ENCODE measurements at places on chromosomes 6 and 20. TPM values are rescaled to one million over a fixed set of nuclear protein-coding genes. Genes with fewer than 3 reads are reported as not detected.

GRCh38 chr20:50353289-50353961 lies 156.8 kb upstream of the PTPN1 start:
- no peak for DNase-seq
- H3K4me3 ChIP-seq = no peak overlapping the region
- H3K4me1 ChIP-seq = no peaks in the 10 kb centered on the region
- no peaks in the 10 kb centered on the region for H3K27me3 ChIP-seq
- H3K36me3 ChIP-seq = no peaks in the 10 kb centered on the region

GRCh38 chr20:24432046-24432442 lies 37.4 kb upstream of the SYNDIG1 start:
- H3K27ac ChIP-seq = no peak overlapping the region
- H3K36me3 ChIP-seq = no peaks in the 10 kb centered on the region
- H3K4me1 ChIP-seq = no peaks in the 10 kb centered on the region
- no peak for DNase-seq
- H3K27me3 ChIP-seq = peaks cover 3% of the 10 kb centered on the region
- no peak overlapping the region for H3K4me3 ChIP-seq

GRCh38 chr20:13874394-13875157 lies 89.7 kb downstream of the NDUFAF5 start:
- H3K27ac ChIP-seq = no peak overlapping the region
- no peaks in the 10 kb centered on the region for H3K36me3 ChIP-seq
- H3K27me3 ChIP-seq = no peaks in the 10 kb centered on the region
- DNase-seq = no peak

DNA sequence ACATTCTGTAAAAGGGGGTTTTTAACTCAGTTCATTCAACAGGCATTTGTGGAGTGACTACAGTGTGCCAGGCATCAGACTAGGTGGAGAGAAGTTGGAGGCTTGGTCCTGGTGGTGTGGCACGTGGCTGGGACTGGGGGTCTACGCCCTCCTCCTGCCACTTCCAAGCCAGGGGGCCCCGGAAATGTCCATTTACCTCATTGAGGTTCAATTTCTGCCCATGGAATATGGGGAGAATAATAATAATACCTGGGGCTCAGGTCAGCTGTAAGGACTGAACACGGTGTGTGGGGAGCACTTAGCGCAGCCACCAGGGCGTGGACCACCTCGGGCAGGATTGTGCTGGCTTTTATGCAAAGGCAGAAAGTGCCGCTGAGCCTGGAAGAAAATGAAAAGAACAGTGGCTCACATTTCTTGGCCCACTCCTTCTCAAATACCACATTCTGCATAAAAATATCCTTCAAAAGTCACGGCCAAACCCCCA lies 229.4 kb downstream of the ANKRD60 start:
- no peaks in the 10 kb centered on the region for H3K36me3 ChIP-seq
- no peak overlapping the region for H3K27ac ChIP-seq
- peaks cover 27% of the 10 kb centered on the region for H3K4me1 ChIP-seq
- H3K4me3 ChIP-seq = no peak overlapping the region
- no peaks in the 10 kb centered on the region for H3K27me3 ChIP-seq

DNA sequence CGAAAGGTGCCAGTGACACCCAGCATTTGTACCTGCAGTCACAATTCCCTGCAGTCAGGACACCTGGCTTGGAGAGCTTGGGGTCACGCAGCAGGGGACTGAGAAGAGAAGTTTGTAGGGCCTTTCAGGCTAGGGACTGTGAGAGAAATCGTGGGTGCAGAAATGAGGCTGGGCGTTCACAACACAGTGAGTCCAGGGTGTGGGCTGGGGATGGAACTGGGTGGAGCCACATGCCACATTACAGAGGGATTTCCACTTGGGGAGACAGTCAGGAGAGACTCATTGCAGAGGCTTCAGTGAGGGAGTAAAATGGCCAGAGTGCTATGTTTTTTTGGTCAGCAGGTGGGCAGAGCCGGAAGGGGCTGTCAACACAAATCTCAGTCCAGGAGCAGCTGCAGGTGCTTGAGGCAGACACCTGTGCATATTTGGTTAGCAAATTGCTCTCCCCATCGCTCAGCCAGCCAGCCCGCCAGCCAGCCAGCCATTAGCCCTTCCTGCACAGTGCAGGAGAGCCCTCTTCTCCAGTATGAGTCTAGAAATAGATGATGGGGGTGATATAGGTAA lies 7.4 kb downstream of the ITPR3 start:
- no peaks in the 10 kb centered on the region for H3K4me1 ChIP-seq
- no peak overlapping the region for H3K27ac ChIP-seq
- DNase-seq = no peak
- no peaks in the 10 kb centered on the region for H3K27me3 ChIP-seq
- no peaks in the 10 kb centered on the region for H3K36me3 ChIP-seq
- H3K4me3 ChIP-seq = no peak overlapping the region

DNA sequence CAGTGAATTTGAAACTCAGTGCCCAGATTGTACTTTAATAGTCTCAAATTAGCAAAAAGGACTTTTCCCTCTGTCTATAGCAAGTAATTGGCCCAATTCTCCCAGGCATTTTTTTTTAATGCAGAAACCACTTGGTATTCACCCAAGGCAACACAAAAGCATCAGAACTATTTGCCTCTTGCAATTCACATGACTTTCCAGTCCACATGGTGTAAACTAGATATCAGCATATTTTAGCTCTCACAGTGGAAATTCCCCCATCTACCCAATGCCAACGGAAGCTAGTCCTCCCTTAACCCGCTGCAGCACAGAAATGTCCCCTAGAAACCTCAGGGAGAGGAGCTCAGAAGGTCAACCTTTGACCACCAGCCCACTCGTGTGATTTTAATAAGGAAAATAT lies 103.4 kb upstream of the CDYL start:
- H3K4me1 ChIP-seq = peaks cover 9% of the 10 kb centered on the region
- H3K27me3 ChIP-seq = peaks cover 2% of the 10 kb centered on the region
- peak; percentile 61 for DNase-seq
- no peak overlapping the region for H3K27ac ChIP-seq
- no peaks in the 10 kb centered on the region for H3K36me3 ChIP-seq

DNA sequence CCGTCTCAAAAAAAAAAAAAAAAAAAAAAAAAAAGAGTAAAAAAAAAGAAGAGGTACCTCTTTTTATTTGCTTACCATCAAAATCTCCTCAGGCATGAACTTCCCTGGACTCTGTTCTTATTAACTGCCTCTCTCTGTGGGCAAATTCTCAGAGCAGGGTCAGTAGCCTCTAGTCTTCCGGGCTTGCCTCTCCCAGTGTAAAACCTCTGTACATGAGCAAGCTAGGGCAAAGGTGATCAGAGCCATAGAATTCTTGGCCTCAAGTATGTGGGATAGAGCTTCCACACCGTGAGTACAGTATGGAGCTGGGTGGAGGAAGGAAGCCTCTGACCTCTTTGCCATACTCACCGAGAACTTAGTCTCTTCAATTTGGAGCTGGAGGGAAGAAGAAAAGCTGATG lies 58.5 kb downstream of the TRPC4AP start:
- peaks cover 43% of the 10 kb centered on the region for H3K36me3 ChIP-seq
- H3K27me3 ChIP-seq = no peaks in the 10 kb centered on the region
- no peak for DNase-seq
- no peaks in the 10 kb centered on the region for H3K4me1 ChIP-seq

- no peaks in the 10 kb centered on the region for H3K27me3 ChIP-seq
- no peaks in the 10 kb centered on the region for H3K4me1 ChIP-seq
- H3K27ac ChIP-seq = no peak overlapping the region
These were observed 48.5 kb downstream of the FHL5 start for GRCh38 chr6:96611342-96611991.

- DNase-seq = no peak
- H3K4me1 ChIP-seq = no peaks in the 10 kb centered on the region
- peaks cover 100% of the 10 kb centered on the region for H3K27me3 ChIP-seq
- H3K27ac ChIP-seq = no peak overlapping the region
- H3K4me3 ChIP-seq = no peak overlapping the region
These were observed 28.7 kb downstream of the TFAP2A start for GRCh38 chr6:10386220-10386619.

DNA sequence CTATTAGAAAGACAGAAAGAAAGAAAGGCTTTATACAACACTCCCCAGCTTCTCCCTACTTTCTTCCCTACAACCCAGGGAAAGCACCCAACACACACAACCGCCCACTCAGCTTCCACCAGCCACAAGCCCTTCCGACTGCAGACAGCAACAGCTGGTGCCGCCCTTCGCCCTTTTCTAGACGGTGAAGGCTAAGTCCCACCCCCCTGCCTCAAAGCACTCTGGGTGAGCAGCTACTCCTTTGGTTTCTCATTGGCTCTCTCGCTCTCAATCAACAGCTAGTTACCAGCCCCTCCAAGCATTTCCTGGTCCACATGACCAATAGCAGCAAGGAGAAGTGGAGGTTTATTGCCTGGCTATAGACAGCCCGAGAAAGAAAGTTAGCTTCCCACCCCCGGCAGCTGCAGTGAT lies 230.1 kb upstream of the MOCS1 start:
- DNase-seq = no peak
- H3K36me3 ChIP-seq = no peaks in the 10 kb centered on the region
- no peaks in the 10 kb centered on the region for H3K4me1 ChIP-seq
- no peaks in the 10 kb centered on the region for H3K27me3 ChIP-seq

The PRND gene
- total RNA-seq = not detected

The TUBB1 gene
- not detected for total RNA-seq

The ARMC2 gene
- 5.2 TPM for total RNA-seq
